ENCODE measurements at places on chromosomes 6 and 20. TPM values are rescaled to one million over a fixed set of nuclear protein-coding genes. Genes with fewer than 3 reads are reported as not detected.

The FUT9 gene
- not detected for total RNA-seq

The OPRM1 gene
- not detected for total RNA-seq

The ABT1 gene
- 10.8 TPM for total RNA-seq

The SLC17A3 gene
- total RNA-seq = not detected

The GINM1 gene
- 92.1 TPM for total RNA-seq

The HLA-DRB5 gene
- total RNA-seq = 0.32 TPM

The CCN6 gene
- total RNA-seq = 36.8 TPM

The TRIM38 gene
- 21.7 TPM for total RNA-seq

The GSTA2 gene
- not detected for total RNA-seq

The LZTS3 gene
- 2.9 TPM for total RNA-seq

The CALHM5 gene
- total RNA-seq = 3.1 TPM

The AVP gene
- total RNA-seq = not detected

The DHX16 gene
- 22.9 TPM for total RNA-seq

The HDGFL1 gene
- total RNA-seq = not detected

The SLC17A9 gene
- total RNA-seq = 6.9 TPM
